Fibroblast of skin of abdomen (primary cell): ENCODE measurements at places on chromosomes 7 and 10.

DNA sequence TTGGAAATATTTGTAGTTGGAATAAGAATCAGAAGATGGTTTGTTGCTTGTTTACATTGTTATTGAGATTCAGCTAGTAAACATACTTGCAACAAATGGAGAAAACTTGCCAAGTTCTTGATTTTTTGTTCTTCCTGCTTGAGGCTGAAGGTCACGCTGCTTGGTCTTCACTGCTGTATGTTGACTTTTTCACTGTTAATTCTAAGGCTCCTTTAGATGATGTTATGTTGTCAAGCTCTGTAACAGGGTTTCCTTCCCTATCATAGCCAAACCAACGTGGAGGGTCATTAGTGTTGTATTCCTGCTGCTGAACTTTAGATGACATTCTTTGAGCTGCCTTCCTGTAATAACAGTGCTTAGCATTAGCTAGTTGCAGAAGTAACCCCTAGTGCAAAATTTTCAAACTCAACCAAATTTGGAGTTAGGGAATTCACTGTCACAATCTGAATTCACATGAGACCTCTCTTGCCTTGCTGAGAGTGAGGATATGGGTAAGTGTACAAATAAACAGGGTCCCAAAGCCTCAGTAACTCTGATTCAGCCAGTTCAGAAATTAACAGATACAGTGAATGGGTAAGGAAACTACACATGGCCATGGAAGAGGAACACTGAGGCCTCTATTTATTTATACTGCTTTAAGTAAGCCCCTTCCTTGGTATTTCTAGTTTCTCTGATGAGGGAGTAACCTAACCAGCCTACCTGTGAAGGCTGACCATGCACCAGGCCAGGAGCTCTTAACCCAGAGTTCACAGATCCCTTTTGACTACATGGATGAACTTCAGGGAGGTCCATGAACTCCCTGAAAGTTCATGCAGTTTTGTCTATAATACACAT lies 64.6 kb downstream of the FAM185A start:
- DNase-seq, result no peak

GRCh38 chr10:109411917-109412316 lies 511.4 kb downstream of the XPNPEP1 start:
- DNase-seq, result no peak

GRCh38 chr10:63986536-63986935 lies 465.3 kb downstream of the REEP3 start:
- no peak for DNase-seq

- DNase-seq, result no peak
These were observed 14.4 kb downstream of the HPS1 start for GRCh38 chr10:98432330-98432729.

DNA sequence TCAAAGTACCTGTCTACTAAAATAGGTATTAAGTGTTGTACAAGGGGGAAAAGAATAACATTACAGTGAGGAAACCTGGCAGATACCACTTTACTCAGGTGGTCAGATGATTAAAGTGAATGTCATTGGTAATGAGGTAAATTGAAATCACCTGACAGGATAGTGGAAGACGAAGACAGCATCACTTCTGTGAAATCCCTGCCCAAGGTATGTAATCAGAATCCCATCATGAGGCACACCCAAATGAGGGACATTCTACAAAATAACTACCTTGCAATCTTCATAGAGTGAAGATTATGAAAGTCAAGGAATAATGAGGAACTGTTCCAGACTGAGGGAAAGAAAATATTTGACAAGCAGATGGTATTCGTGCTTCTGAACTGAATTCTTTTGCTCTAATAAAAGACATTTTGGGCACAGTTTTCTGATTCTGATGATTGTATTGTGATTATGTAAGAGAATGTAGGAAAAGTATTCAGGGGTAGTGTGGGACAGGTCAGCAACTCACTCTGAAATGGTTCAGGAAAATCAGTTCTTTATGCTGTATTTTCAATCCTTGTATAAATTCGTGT lies 33.3 kb upstream of the ARMS2 start:
- DNase-seq, result peak; percentile 36

DNA sequence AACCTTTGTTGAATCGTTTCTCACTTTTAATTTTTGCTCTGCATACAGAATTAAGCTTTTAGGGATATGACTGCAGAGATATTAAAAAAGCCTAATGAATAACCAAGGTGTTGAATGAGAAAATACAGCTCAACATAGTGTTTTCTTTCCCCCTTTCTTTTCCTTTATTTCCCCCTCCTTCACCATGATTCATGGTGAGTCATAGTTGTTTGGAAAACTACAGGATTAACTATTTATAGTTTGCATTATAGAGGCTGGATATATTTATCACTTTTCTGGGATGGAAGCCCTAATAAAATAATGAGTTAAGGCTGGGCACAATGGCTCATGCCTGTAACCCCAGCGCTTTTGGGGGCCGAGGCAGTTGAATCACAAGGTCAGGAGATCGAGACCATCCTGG lies 115.0 kb downstream of the DNAJB9 start:
- peak; percentile 15 for DNase-seq

DNA sequence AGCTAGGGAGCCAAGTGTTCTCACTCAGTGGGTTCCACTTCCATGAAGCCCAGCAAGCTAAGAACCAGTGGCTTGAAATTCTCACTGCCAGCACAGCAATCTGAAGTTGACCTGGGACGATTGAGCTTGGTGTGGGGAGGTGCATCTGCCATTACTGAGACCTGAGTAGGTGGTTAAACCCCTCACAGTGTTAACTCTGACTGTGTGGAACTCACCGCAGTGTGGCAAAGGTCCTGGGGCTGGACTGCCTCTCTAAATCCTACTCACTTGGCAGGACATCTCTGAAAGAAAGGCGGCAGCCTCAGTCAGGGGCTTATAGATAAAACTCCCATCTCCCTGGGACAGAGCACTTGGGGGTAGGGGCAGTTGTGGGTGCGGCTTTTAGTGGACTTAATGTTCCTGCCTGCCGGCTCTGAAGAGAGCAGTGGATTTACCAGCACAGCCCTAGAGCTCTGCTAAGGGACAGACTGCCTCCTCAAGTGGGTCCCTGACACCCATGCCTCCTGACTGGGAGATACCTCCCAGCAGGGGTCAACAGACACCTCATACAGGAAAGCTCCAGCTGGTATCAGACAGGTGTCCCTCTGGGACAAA lies 143.1 kb downstream of the PDE1C start:
- DNase-seq, result no peak

- DNase-seq, result no peak
These were observed 343.0 kb upstream of the PODXL start for GRCh38 chr7:131899271-131900030.
